ENCODE measurements at places on chromosomes 6 and 20.

GRCh38 chr6:63442870-63443269 is 123.1 kb upstream of the LGSN start:
- no peak for DNase-seq

GRCh38 chr20:59750209-59750840 is 146.0 kb downstream of the PHACTR3 start:
- DNase-seq = peak; percentile 20

GRCh38 chr20:38714308-38714707 is 10.0 kb upstream of the SLC32A1 start:
- no peak for DNase-seq

DNA sequence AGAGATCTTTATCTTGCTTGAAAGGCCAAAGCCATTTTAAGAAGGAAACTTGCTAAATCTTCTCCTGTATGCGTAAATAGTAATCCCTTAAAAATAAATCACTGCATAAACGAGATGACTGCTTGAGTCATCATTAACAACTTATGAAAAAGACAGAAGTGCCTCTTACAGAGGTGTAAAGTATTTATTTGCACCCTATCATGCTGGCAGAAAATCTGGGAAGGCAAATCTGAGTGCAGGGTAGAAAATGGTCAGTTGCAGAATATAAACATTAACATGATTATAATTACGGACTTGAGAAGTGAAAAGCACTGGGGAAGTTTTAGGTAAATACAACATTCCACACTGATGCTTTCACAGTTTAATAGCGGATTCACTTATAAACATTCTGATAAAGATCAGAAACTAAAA is 67.5 kb upstream of the FBXO30 start:
- no peak for DNase-seq

GRCh38 chr6:153564803-153565202 is 433.7 kb upstream of the RGS17 start:
- no peak for DNase-seq

GRCh38 chr6:71386215-71386614 is 97.6 kb downstream of the OGFRL1 start:
- no peak for DNase-seq

DNA sequence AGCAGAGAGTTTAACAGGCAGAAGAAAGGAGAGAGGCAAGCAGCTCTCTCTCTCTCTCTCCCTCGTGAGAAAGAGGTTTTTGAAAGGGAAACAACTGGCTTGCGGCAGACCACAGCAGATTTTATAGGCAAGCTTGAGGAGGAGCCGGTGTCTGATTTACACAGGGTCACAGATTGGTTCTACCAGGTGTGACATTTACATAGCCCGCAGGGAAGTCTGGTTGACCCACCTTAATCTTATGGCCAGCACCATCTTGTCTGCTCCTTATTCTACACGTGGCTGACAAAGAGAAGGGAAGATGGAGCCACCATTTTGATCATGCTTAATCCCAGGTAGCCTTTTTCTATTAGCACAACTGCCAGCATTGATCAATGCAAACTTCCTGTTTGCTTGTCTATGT is 65.4 kb downstream of the OR2J2 start:
- DNase-seq = no peak

DNA sequence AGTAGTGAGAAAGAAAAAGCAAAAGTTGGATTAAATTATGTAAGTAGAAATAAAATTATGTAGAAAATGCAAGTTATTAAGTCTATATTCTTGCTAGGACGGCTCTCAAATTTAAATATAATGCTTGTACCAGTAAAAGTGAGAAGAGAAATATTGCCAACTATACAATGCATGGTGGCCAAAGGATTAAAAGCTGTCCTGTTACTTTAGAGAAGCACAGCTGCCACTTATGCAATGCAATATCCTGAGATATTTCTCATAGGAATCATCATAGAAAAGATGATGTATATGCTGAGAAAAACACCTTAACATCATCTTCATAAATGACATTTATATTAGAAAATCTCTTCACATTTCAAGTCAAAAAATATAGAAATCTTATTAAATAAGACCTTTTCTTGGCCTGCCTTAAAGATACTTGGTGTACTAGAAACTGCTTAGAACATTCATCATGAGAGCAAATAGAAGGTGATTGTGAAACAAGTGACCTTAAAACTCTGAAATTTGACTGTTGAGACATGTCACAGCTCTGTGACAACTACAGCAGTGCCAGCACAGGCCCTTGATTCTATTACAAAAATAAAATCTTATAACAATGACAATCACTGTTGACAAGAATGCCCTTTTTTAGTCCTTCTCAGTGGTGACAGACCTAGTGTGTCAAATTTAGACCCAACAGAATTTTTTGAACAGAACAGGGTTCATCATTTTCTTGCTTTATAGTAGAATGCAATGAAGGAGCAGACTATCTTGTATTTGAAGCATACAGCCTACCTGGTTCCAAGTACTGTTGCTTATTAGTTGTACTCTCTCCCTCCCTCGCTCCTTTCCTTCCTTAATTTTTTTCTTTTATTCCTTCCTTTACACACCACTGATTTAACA is 173.1 kb downstream of the CLVS2 start:
- DNase-seq = no peak

- no peak for DNase-seq
Observed at GRCh38 chr20:8788831-8789230, 280.1 kb upstream of the PLCB4 start.

DNA sequence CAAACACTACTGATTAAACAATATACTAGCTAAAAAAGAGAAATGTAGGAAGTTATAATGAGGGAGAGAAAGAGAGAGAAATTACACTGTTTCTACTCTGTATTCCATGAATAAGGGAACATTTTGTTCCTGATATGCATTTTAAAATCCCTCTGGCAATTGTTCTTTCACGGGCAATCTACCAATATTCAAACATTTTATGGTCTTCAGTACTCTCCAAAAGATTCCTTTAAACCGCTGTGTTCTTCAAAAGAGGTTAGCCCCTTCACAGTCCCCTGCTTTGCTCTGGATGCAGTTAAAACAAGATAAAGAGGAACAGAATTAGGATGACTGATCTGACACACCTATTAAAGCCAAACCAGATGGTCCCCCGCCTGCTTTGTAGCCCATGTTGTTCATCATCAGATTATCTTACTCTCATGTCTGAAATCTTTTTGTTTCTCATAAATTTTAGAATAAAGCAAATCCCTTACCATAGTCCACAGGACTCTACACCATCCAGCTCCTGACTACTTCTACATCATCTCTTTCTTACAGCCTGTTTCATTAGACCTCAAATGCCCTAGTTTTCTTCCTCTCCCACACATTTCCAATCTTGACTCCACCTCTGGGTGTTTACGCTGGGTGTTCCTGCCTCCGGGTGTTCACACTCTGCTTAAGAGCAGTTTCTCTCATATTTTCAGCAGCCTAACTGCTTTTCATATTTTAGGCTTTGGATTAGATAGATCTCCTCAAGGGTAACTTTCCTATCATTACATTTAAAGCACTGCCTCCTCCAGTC is 399.7 kb downstream of the COL12A1 start:
- no peak for DNase-seq

- DNase-seq = peak; percentile 28
Observed at GRCh38 chr6:117008618-117009017, 131.6 kb downstream of the RFX6 start.

DNA sequence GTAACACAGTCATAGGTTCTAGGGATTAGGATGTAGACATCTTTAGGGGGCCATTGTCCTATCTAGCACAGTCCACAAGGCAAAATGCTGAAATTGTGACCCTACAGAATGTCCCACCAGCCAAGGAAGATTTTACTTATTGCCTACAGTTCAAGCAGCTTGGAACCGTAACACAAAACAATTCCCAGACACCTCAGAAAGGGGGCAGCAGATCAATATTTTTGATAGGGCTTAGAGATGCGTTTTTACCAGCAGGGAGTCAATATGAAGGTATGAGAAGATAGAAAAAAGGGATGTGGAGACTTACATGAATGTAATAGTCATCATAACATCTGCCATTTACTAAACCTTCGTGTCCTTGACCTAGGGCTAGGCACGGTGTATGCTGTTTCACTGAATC is 81.0 kb downstream of the TMEM170B start:
- DNase-seq = peak; percentile 59

DNA sequence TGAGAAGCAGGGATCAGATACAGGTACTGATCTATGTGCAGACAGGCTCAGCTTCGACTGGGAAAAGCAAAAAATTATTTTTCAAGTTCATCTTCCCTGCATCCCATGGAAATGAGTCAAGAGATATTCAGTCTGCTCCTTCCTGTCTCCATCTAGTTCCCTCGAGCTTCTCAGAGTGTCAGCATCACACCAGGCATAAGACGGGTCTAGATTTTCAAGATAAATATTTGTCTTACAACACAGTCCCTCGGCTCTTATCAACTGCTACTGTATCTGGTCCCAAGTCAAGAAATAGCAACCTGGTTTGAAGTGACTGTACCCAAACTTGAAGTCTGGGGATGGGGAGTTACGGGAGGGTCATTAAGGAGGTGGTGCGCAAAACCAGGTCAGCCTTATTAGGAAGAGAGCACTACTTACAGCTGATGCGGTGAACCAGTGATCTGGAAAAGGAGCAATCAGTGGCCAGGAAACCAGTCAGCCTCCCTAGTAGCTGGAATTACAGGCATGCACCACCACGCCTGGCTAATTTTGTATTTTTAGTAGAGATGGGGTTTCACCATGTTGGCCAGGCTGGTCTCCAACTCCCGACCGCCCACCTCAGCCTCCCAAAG is 29.7 kb downstream of the ZMYND8 start:
- DNase-seq = no peak

DNA sequence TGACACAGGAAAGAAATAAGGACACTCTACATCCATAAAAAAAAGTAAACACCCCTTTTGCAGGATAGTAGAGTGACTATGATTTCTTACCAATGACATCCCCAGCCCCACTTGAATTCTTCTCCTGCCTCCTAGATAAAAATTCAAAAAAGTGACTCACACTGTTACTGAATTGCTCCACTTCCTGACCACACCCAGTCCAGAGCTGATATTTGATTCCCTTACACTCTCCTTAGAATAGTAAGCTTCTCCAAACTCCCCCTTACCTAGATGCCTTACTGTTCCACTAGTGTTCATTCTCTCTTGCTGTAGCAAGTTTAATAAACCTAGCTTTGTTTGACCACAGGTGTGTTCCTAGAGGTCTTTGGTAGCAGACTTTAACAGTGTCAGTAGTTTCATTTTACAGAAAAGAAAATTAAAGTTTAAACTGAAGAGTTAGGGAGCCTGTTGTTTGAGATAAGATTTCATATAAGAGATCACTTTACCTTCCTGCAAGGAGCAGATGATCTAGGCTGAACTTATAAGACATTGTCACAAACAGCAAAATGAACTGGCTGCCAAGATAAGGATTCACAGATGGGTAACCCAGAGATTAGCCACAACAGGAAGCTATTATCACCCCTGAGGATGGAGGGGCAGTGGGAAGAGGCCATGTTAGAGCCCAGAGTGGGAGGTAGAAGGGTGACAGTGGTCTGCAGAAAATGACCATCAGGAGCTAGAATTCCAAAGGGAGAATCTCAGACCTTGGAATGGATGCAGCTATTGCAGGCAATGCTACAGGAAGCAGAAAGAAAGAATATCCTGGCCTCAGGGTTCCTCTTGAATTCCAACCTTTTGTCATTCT is 28.4 kb upstream of the BTN3A2 start:
- peak; percentile 58 for DNase-seq

DNA sequence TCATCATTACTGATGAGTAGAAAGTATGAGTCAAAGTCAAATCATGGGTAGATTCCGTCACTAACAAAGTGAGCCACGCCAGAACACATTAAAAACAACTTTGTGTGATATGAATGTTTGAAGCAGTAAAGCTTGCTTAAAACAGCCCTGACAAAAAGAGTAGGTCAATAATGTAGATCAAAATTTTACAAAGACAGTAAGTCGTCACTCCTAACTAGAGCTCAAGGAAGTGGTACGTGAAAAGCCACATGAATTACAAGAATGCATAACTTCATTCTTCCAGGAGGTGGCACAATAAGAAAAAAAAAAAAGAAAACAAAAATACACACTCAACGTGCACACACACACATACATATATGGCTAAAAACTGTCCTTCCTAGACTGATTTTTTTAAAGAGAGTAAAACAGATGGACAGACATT is 69.9 kb downstream of the HACE1 start:
- peak; percentile 60 for DNase-seq

DNA sequence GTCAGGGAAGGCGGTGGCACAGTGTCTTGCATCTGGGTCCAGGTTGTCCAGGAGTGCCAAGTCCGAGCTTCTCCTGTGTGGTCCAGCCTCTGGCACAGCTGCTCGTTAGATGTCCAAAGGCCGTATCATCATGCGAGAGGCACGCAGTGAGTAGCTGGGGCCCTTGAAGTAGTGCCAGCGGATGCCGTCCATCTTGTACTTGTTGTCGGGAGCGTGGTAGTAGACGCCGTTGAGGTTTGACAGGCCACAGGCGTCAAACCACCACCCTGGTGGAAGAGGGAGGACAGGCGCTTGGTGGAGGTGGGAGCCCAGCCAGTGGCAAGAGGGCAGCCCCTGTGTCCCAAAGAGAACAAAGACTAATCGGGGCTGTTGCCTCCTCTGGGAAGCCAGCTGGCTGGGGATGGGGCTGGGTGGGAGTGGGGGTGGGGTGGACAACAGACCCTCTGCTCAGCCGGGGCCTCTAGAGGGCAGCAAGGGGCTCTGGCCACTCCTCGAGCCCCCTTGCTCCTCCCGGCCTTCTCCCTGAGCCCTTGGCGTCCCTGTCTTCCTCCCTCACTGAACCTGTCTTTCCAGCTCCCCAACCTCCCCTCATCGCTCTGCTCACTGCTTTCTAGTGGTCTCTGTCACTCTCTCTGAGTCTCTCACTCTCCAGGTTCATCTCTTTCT is 39.5 kb downstream of the FAM110A start:
- no peak for DNase-seq

DNA sequence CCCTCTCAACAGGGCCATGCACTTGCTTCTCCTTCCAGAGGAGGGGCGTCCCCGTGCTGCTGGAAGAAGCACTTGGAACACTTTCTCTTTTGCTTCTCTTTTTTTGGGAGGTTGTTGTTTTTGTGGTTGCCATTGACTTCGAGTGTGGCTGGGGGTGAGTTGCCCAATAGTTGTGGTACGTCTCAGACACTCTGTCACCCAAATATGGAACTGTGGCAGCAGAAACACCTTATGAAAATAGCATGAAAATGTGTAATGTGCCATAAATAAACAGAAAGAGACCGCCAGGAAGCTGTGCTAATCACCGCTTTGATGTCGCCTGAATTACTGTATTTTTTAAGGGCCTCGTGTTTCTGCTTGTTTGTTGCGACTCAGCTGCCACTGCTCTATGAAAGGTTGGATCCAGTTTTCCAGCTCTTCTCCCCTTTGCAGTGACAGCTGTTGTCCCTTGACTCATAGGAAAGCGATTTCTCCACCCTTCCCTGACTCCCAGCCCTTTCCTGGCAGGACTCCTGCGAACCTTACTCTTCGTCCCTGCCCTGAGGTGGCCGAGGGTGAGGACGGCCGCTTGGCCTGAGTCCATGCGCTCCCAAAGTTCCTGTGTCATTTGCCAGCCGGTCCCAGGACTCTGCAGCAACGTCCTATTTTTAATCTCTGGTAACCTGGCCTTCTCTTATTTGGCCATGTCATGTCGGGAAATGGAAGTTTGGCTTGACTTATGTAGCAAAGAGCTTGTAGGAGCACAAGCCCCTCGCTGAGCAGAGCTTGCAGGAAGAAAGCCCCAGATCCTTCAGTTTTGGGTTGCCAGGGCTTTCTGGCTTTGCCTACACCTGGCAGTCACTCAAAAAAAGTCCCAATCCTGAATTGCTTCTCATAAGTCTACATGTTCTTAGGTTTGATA is 694.6 kb downstream of the QKI start:
- DNase-seq = peak; percentile 99

Data from MV-4-11 (cell line).